Activated T-cell treated with anti-CD3 and anti-CD28 coated beads, Interleukin-2, amount 50 U/mL, for 4 hours (primary cell): ENCODE measurements at places on chromosomes 12 and 14. TPM values are rescaled to one million over a fixed set of nuclear protein-coding genes. Genes with fewer than 3 reads are reported as not detected.

DNA sequence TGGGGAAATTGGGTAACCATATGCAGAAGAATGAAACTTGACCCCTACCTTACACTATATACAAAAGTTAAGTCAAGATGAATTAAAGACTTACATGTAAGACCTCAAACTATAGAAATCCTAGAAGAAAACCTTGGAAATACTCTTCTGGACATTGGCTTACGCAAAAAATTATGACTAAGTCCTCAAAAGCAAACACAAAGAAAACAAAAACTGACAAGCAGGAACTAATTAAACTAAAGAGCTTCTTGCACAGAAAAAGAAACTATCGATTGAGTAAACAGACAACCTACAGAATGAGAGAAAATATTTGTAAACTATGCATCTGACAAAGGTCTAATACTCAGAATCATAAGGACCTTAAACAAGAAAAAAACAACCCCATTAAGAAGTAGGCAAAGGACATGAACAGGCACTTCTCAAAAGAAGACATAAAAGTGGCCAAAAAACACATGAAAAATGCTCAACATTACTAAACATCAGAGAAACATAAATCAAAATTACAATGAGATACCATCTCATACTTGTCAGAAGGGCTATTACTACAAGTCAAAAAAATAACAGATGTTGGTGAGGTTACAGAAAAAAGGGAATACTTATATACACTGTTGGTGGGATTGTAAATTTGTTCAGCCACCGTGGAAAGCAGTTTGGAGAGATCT, 37.0 kb upstream of the CFAP54 start:
- DNase-seq, result no peak

GRCh38 chr12:7012024-7012607, 6.2 kb downstream of the LPCAT3 start:
- DNase-seq, result no peak

- no peak for DNase-seq
Observed at GRCh38 chr12:31600750-31601149, 9.8 kb upstream of the DENND5B start.

DNA sequence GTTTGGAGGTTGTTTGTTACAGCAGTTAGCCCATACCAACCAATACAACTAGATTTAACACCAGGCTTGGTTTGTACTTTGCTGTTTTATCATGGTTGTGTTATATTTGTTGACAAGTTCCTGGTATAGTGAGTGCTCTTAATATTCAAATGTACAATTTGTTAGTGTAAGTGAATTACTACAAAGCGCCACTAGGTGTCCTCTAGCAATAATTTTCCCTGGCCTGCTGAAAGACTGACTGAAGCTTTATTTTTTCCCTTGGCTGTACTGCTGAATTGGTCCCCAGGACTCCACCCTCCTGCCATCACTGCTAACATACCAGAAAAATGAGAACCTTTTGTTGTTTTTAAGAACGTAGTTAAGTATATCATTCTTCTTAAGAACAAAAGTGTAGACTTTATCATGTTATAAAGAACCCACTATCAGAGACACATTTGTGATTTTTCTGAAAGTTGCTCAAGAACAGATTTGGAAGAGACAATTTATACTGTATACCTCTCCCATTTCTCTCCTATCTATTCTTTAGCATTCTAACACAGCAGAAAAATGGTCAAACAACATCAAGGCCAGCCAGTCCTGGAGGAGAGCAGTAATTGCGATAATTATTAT, 75.3 kb upstream of the FAR2 start:
- DNase-seq, result no peak

DNA sequence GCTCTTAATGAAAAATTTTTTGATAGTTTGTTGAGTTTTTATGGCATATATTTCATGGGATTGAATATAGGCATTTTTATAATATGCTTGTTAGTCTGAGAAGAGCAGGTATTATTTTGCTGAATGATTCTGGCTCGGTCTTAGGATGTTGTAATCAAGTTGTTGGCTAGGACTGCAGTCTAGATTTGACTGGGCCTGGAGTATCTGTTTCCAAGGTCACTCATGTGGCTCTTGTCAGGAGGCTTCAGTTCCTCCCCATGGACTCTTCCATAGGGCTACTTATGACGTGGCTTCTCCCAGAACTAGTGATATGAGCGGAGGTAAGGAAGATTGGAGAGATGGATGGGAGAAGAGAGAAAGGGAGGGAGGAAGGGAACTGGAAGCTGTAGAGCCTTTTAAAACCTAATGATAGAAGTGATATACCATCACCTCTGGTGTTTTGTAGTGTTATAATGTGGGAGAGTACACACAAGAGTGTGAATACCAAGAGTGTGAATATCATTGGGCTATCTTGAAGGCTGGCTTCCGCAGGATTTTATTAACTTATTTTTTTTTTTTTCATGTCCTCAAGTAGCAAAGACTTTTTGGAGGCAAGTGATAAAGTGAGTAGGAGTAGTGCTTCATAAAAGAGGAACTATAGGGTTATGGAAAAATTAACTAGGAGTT, 4.4 kb downstream of the MNAT1 start:
- no peak for DNase-seq

DNA sequence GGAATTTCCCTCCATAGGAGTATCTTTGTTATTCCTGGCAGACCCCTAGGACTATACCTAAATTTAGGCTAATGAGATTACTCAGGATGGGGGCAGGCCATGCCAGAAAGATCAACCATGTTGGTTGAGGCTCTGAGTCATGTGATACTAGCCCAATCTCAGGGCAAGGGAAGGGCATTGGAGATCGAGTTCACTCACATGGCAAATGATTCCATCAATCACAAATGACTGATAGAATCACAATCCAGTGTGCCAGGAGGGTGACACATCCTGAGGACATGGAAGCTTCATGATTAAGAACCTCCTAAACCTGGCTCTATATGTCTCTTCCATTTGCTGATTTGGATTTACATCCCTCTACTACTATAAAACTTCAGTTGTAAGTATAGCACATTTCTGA, 182.3 kb downstream of the NTF3 start:
- no peak for DNase-seq

- no peak for DNase-seq
Observed at GRCh38 chr14:101072945-101073597, 169.5 kb upstream of the RTL1 start.

DNA sequence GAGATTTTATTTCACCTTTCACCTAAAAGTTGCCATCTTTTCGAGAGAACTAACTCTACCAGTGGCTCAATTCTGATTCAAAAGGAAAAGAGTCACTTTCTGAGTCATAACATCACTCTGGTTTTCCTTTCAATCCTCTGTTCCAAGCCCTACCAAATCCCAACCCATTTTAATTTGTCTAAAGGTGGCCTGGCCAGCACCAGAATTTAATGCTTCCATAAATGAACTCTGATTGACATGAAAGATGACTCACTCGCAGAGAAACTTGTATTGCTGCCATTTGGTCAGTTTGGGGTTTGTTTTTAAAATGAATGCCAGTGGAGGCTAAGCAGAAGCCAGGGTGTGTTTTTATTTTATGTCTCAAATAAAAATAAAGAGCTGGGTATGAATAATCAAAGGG, 117.4 kb upstream of the SOX5 start:
- DNase-seq, result no peak

DNA sequence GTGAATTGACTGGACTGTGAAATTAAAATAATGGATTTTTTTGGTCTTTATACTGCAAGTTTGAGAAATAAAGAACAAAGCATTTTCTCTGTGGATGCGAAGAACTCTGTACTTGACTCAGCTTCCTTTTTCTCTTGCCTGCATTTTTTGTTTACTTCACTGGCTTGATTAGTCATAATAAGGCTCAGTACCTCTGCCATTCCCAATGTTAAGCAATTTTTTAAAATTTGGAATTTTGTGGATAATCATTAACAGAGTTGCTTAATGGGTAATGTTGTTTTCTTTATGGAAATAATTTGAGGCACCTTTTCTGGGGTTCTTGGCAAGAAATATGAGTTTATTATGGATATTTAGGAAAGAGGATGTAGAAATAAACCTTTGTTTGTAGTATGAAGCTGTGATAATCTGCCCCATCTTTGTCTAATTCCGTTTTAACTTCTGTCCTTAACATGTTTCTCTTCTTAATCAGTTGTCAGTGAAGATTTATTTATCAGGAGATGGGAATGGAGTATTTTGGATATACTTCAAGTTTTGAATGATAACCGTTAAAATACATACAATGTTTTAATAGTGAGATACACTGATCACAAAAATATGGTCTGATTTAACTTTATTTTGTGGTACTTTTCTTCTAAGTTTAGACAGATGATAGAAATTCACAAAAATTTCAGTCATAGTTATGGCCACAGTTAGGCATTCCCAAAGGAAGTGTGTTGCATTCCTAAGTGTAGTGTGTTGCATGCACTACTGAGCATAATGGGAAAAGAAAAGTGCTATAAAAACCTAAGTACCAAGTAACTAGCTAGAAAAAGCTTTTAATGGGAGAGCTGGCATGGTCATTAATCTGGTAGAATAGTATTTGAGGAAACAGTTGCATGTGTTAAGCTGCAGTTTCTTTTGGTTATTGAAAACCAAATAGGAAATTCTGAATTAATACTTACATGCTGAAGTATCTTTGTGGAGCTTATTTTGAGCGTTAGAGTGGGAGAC, 27.7 kb downstream of the WNK1 start:
- DNase-seq, result no peak

DNA sequence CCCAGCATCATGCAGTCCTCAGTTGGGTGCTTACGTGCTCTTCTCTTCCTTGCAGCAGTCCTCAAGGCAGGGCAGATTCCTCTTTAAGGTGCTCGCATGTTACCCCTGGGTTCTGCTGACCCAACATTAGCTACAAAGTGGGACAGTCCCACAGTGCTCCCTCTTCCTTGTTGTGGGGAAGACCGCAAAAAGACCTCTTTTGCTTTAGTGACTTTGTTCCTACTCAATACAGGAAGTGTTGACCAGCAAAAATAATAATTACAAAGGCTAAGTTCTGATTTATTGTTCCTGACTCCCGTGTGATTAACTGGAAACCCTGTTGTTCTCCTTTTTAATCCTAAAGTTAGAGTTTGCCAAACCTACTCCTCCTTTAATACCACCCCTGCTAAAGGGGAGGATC, 13.7 kb downstream of the PIGH start:
- no peak for DNase-seq

- DNase-seq, result no peak
Observed at GRCh38 chr14:35949920-35950513, 123.9 kb downstream of the BRMS1L start.

DNA sequence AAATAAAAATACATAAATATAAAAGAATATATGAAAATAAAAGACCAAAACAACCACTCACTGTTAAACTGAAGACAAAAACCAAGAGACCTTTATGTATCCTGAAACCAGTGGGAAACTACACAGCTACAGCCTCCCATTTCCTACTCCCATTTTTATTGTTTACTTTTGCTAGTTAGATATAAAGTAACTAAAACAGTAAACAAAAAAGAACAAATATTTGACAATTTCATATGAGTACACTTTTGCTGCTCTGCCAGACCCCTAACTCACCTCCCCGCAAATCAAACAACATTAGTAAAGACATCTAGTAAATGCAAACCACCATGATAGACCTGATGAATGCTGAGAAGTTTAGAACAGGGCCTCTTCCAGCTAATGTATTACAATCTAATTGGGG, 97.1 kb downstream of the BCL2L14 start:
- DNase-seq, result no peak

DNA sequence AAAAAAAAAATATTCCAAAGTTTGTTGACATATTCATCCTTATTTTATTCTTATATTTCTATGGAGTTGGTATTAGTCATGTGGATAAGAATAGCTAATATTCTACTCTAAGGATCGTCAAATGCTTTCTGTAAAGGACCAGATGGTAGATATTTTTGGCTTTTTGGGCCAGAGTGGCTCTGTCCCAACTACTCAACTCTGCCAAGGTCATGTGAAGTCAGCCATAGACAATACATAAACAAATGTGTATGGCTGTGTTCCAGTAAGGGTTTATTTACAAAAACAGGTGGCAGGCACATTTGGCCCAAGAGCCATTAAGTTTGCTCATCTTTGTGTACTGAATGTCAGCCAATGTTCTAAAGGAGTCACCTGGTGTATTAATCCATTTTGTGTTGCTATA, 131.8 kb downstream of the TBX5 start:
- no peak for DNase-seq

DNA sequence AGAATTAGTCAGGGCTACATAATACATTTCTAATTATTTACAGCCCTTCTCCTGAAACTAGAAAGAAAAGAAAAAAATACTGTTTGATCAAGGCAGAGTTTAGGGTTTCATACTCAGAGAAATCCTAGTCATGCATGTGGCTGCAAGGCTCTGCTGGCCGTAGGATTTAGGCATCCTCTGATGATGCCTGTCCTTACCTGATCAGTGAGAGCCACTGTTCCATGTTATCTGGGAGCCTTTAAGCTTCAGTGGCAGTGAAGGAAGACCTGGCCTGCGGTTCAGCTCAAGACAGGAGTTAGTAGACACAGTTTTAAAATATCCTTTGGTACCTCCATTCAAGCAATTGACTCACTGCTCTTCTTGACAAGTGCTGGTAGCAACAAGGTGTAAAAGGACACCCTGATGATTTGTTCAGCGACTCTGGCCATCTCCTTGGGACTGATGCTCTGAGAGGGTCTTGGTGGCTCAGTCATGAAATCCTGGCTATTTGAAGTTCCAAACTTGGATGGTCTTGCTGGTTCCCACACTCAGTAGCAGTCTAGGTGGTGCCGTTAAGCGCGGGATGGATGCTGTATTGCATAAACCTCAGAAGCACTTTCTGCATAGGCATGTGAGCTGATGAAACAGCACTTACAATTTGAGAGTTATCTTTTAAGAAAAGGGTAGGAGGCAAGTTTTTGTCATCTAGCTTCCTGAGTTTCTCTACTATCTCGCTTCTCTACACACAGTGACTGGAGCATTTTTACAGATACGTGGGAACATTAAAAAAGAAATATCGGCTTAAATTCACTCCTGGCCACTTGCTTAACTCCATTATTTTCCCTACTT, 162.0 kb downstream of the SAMD4A start:
- no peak for DNase-seq

DNA sequence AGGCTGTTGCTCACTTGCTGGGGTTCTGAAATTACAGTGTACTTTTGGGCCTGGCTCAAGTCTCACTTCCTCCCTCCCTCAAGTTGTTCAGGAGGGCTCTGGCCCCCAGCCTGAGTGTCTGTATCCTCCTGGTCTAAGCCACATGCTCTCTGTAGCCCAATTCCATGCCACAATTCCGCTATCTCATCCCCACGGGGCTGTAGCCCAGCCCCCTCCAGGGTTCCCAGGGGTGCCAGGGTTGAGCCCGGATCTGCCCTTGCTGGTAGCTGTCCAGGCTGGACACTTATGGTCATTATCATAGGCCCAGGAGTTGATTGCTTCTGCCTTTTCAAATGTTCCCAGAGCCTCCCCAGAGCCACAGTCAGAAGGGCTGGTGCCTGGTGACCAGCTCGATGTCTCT, 65.3 kb downstream of the PRIMA1 start:
- no peak for DNase-seq

- no peak for DNase-seq
Observed at GRCh38 chr14:77314043-77314442, 6.6 kb downstream of the POMT2 start.

Gene TAS2R7
- total RNA-seq, result not detected

Gene RABGGTA
- total RNA-seq, result 52.2 TPM

Gene CABP1
- 0.26 TPM for total RNA-seq

Gene SIX6
- not detected for total RNA-seq

Gene DCN
- total RNA-seq, result 1.6 TPM

Gene OR11H7
- total RNA-seq, result not detected

Gene ACSM4
- not detected for total RNA-seq

Gene TGFB3
- total RNA-seq, result 3.0 TPM

Gene WNT1
- total RNA-seq, result not detected

Gene CHMP4A
- total RNA-seq, result 85.4 TPM

Gene CDKN3
- 10.5 TPM for total RNA-seq

Gene LYZ
- 1.4 TPM for total RNA-seq

Gene RNF212B
- not detected for total RNA-seq

Gene C14orf132
- 0.38 TPM for total RNA-seq

Gene ASB2
- total RNA-seq, result 9.8 TPM
